ENCODE measurements at places on chromosomes 2 and 18.
A peak's percentile ranks its signal among the peaks of the same experiment; 100 is the strongest.

GRCh38 chr2:29042561-29043075 lies 31.7 kb downstream of the PCARE start:
- DNase-seq, result no peak

GRCh38 chr2:1488851-1489250 lies 75.6 kb downstream of the TPO start:
- DNase-seq, result no peak

DNA sequence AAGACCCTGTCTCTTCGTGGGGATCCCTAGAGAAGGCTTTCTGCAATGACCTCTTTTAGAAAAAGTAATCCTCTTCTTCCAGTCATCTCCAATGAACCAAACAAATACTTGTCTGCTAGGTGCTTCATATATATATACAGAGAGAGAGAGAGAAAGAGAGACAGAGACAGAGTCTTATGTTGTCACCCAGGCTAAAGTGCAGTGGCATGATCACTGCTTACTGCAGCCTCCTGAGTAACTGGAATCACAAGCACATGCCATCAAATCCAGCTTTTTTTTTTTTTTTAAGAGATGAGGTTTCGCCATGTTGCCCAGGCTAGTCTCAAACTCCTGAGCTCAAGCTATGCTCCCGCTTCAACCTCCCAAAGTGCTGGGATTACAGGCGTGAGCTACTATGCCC lies 18.6 kb upstream of the PKDCC start:
- DNase-seq, result no peak

DNA sequence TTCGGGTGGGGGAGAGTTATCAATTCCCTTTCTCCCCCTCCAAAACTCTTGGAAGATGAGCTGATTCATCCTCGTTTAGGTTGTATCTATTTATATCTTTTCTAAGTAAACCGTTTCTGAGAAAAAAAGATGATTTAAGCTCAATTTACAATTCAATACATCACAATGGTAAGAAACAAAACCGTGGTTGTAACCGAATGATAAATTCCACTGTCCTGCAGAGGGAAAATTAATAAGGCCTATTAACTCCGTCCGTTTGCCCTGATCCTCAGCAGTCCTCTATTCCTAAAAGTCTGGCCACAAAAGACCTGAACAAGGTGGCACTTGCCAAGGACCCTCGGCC lies 286.2 kb downstream of the TCF4 start:
- DNase-seq, result no peak

- DNase-seq, result no peak
Measured at GRCh38 chr2:98654699-98655495, 46.5 kb downstream of the UNC50 start.

GRCh38 chr18:79523206-79523735 lies 127.5 kb downstream of the NFATC1 start:
- DNase-seq, result no peak

- DNase-seq, result no peak
Measured at GRCh38 chr2:30218338-30218713, 13.0 kb upstream of the LBH start.

DNA sequence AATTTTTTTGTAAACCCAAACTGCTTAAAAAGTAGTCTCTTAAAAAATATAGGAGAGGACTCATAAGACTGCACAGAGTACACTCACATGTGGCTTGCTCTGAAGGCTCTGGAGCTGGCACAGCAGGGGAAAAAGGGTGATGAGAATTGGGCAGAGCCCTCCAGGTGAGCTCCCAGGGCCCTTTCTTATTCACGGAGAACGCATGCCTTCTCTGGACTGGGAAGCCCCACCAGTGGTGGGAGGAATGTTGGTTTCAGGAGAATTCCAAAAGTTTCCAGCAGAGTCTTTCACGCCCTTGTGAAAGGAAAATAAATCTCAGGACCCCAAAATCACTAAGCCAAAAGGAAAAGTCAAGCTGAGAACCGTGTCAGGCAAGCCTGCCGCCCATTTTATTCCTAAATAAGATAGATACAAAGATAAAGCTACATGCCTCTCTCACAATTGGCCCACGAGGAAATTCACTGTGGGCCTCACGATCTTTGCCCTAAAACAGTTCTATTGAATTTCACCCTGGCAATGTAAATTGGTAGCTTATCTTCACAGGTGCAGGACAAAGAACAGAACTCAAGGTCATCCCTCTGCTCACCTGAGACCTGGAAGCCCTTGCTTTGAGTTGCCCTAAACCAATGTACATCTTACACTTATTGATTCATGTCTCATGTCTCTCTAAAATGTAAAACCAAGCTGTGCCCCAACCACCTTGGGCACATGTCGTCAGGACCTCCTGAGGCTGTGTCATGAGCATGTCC lies 15.5 kb upstream of the MC5R start:
- DNase-seq, result no peak

DNA sequence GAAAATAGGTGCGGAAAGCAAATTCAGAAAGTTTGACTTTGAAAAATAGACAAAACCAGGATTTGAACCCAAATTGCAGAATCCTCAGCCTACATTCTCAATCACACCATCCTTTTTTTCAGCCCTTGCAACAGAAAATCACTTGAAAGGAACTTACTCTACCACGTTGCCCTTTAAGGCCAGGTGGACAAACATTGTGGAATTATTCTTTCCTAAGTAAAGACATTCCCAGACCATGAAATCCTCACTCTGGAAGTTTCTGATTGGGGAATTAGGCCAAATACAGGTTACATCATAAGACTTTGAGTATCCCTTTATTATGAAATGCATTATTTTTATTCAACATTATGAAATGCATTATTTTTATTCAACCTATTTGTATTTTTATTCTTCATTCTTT lies 259.4 kb downstream of the RAD51AP2 start:
- no peak for DNase-seq

DNA sequence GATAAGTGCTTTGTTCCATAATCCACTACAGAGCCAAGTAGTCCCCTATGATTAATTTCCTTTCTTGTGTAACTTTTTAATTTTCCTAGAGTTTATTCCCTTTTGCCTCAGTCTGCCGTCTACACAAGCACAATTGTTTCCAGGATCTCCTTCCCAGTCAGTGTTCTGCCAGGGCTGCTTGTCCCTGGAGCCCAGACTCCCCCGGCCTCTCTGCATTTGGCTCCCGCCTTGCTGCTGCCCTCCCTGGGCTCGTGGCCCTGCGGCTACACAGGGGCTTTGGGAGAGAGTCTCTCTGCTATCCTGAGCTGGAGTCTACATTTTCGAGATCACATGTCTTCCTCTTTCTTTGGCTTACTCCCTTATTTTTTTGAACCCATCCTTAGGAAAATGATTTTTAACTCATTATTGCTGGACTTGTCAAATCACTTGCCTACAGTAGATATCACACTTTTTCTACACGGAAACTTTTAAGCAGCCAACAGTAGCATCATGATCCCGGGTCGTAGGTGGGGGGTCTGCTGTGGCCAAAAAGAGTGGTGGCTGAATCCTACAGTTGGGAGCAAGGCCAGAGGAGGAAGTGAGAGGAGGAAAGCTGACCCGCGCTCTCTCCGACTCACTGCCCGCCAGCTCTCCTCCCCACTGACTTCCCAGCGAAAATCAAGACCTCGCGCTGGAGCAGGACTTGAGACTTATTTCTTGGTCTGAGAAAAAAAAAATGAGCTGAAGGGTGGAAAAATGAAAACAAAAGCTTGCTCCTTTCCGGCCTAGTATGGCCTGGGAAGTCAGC lies 9.4 kb downstream of the FBLN7 start:
- DNase-seq, result no peak

- DNase-seq, result peak; percentile 71
Measured at GRCh38 chr2:177165721-177166711, 46.6 kb upstream of the HNRNPA3 start.

GRCh38 chr2:181680937-181681811 lies 857 bp upstream of the NEUROD1 start:
- DNase-seq, result no peak

- DNase-seq, result no peak
Measured at GRCh38 chr18:48950536-48951447, at the start of gene SMAD7. TSS of gene SMAD7 (minus strand) at chr18:48950965. CDS start at chr18:48950424, 541 bp downstream.

- DNase-seq, result no peak
Measured at GRCh38 chr2:39432701-39433100, 4.4 kb downstream of the MAP4K3 start.

- DNase-seq, result no peak
Measured at GRCh38 chr2:143949121-143949848, 570.6 kb downstream of the ZEB2 start.

DNA sequence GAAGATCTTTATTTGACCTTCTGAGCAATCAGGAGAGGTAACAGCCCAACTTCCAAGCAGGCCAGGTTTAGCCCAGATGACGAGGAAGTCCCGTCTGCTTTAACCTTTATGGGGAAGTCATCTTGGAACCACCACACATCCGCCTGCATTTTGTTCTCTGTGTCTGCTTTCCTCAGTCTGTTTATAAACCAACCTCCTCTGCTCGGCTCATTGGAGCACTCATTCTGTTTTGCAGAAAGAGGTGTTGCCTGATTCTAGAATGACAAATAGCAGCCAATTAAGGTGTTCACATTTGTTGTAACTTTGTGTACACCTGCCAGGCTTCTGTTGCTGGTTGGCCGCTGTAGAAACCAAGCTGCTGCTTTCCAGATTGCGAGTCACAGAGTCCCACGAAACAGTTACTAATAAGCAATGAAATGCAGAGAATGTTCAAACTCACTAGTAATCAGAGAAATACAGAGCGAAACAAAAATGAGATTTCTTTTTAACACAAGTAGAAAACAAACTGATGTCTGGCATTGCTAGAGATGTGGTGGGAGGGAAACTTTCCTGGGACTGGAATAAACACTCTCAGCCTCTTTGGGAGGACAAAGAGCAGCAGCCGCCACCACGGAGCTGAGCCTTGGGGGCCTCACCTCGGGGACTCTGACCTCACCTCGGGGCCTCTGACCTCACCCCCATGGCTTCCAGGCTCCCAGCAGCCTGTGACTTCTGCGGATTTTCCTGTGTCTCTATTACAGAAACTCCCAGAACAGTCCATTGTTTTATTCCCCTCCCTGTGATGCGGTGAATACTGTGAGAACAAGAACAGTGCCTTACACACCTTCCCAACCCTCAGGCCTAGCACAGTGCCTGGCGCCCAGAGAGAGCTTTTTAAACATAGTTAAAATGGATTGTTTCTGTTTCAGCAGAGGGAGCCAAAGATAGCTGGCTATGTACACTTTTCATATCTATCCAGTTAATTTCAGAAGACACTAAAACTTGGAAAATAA lies 64.0 kb downstream of the MBP start:
- DNase-seq, result no peak

- DNase-seq, result no peak
Measured at GRCh38 chr2:132517386-132517785, 100.8 kb downstream of the GPR39 start.

DNA sequence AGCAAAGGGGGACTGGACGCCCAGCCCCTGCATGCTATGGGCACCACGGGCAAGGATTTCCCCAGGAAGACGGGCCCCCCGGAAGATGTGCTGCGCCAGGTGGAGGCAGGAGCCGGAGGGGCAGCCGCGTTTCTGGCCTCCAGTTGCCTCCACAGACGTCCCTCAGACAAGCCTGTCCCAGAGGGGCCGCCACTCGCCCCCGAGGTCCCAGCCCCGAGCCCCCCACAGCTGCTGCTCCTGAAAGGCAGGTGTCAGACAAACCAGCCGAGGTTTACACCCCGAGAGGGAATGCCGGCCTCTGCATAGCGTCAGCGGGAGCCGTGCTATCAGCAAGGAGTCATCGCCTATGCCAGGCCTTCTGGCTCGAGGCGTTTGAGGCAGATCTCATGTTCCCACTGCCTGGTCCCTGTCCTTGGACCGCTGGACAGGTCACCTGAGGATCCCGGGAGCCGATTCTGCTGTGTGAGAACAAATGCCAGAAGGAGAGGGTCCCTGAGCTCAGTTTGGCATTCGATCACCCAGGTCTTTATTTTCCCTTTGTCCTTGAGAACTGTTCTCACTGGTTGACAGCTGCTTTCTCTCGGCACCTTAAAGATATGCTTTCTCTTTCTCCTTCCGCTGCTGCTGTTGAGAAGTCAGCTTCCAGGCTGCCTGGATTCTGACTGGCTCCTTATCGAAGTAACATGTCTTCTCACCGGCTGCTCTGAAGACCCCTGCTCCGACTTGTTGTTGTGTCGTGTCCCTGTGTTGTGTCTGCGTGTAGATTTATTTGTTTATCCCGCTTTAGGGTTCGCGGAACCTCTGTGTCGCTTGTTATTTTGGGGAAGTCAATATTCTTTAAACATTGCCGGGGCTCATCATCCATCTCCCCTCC lies 20.6 kb downstream of the CROCC2 start:
- no peak for DNase-seq

DNA sequence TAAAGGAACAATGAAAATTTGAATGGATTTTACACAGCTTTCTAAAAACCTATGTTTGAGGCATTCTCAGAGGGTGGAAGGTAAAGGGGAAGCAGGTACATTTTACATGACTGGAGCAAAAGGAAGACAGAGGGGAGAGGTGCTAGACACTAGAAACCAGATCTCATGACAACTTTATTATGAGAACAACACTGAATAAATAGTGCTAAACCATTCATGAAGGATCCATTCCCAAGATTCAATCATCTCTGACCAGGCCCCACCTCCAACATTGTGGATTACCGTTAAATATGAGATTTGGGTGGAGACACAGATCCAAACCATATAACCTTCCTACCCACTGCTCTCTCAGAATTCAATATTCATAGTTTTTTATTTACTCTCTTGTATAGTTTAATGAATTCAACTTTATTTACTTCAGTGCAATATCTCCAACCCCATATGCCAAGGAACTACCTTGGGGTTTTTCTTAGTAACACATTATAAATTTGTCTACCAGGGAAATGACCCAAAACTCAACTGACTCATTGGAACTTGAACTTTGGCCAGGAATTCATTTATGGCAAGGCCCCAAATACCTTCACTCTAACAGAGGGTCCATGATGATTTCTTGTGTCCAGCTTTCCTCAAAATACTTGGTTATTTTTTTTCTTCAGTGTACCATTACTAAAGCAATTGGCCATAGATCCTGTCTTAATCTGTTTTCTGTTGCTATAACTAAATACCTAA lies 317.8 kb downstream of the GULP1 start:
- no peak for DNase-seq

DNA sequence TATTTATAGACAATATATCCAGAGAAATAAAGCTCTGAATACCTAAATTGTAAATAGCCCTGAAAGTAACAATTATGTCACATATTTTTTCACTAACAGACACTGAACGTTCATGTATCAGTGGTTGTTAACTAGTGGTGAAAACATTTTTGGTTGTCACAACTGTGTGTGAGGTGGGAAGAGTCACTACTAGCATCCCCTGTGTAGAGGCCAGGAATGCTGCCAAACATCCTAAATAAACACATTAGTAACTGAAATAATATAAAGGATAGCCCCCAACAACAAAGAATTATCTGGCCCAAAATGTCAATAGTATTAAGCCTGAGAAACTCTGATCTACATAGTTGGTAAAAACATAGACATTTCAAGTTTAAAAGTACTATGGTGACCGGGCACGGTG lies 64.5 kb downstream of the ROCK1 start:
- no peak for DNase-seq

GRCh38 chr2:217996361-217996760 lies 6.4 kb downstream of the TNS1 start:
- no peak for DNase-seq

DNA sequence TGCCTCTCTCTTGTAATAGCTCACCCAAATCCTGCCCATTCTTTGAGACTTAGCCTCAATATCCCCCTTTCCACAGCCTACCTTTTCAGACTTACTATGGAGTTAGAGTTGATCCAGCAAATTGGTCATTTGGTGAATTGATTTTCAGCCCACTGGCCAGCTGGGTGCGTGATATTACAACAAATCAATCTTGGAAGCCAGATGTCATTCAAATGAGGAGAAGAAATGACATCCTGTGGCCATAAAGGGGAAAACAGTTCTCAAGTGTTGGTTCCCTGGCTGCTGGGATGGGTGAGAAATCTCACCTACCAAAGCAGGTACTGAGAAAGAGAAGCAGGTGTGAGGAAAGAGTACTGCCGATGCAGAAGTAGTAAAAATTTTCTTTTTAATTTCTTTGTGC lies 36.7 kb upstream of the FOXI3 start:
- DNase-seq, result no peak
